ENCODE measurements at places on chromosomes 1 and 21.
A peak's percentile ranks its signal among the peaks of the same experiment; 100 is the strongest.

GRCh38 chr1:168195199-168196135 lies 16.7 kb downstream of the TIPRL start:
- no peak for DNase-seq

- no peak for DNase-seq
These were observed 363.8 kb downstream of the NPHP4 start for GRCh38 chr1:5628416-5628815.

GRCh38 chr1:55506740-55507577 lies 291.8 kb upstream of the USP24 start:
- DNase-seq, result peak; percentile 27

DNA sequence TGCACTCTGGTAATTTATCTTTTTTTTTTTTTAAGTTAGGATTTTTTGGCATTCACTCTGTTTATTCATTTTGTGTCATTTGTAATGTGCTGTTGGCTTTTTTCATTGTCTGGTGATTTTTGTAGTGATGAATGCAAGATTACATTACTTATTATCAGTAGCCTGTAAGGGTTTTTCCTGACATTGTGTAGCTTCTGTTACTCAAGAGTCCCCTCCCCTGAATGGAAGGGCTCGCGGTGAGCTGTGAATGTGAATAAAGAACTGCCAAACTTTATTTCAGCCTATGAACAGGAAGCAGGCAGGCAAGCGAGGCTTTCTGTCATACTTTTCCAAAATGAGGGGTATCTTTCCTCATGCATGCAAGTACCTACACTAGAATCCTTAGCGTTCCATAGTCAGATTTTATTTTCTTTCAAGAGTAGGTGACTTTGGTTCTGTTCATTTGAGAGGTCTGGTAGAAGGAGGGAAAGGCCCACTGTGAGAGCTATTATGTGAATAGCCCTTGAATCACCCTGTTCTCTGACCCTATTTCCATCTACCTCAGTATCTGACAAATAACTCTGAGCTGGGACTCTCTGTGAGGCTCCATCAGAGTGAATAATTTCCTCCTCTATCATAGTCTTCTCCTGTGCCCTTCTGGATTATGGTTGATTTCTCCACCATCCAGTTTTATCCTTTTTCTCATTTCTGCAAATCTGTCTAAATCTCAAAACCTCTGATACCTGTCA lies 114.0 kb downstream of the CD247 start:
- DNase-seq, result no peak

GRCh38 chr1:224433041-224433691 lies 1.4 kb downstream of the WDR26 start:
- no peak for DNase-seq

DNA sequence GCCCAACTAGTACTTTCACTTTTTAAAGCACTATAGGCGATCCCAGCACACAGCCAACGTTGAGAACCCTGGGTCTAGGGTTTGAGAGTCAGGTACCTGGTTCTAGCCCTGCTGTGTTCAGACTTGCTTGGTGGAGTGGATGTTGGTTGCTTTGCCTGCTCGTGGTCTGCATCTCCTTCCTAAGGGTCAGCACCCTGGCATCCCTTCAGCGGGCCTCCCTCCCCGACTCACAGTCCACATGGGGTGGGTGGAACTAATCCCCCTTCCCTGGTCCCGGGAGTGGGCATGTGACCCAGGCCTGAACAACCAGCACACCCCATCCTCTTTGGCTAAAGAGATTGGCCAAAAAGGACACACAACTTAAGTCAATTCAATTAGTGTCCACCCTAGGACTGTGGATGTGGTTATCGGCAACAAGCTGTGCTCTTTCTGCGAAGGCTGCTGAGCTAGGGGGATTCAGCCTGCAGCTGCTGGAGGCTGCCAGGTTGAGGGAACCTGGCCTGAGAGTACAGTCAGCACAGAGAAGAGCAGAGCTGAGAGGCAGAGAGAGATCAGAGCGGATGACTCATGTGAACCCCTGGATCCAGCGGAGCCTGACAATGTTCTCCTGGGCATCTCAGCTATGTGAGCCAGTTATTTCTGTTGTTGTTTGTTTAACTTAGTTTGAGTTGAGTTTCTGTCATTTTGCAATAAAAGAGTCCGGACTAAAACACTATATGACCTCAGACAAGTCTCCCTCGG lies 138.9 kb downstream of the ACTL8 start:
- DNase-seq, result no peak
